Foreskin fibroblast (primary cell): ENCODE measurements at places on chromosomes 6 and 20.

GRCh38 chr20:20224806-20225205 lies 143.1 kb upstream of the INSM1 start:
- DNase-seq = no peak

DNA sequence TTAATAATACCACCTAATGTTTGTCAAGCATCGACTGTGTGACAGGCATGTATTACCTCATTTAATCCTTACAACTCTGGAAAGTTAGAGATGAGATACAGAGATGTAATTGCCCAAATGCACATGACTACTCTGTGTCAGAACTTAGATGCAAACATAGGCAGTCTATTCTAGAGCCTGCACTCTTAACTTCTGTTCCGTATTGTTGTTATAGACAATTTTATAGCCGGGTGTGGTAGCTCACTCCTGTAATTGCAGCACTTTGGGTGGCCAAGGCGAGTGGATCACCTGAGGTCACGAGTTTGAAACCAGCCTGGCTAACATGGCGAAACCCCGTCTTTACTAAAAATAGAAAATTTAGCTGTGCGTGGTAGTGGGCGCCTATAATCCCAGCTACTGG lies 15.0 kb downstream of the IFT52 start:
- DNase-seq = no peak

GRCh38 chr6:85044361-85044760 lies 280.0 kb upstream of the TBX18 start:
- no peak for DNase-seq

DNA sequence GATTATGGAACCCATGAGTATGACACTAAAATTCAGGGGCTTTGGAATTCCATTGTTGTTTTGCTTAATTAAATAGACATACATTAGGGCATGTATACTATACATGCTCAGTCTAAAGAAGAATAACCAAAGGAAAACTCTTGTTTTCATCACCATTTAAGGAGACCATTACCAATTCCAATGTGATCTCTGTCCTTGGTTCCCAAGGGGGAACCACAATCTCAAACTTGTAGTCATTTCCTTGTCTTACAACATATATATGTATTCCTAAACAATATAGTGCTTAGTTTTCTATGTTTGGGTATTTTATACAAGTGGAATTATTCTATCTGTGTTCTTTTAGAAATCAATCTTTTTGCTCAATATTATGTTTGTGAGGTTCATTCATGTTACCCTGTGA lies 49.2 kb downstream of the IL20RA start:
- DNase-seq = no peak

DNA sequence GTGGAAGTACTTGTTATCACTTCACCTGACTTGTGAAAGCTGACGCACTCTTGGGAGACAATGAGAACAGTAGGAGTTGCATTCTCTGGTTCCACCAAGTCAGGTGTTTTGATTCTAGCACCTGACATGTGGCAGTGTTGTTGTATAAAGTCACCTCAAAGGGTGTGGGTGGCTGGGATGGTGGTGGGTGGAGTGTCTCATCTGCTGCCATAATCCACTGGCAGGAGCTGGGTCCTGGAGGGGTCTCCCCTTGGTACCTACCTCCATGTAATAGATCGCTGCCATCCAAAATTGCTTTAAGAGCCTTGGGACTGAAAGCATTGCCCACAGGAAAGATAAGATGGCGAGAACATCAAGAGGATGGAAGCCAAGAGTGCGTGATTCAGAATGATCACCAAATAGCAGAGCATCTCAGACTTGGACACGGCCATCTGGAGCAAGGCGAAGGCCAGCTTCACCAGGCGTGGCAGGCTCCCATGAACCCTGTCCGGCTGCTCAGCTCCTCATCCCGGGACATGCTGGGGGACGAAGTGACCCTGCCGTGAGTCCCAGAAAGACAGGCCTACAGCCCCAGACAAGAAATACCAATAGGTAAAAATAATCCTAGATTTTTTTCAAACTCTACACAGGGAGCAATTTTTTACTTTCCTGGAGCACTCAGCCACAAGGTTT lies 56.6 kb downstream of the NPEPL1 start:
- no peak for DNase-seq

DNA sequence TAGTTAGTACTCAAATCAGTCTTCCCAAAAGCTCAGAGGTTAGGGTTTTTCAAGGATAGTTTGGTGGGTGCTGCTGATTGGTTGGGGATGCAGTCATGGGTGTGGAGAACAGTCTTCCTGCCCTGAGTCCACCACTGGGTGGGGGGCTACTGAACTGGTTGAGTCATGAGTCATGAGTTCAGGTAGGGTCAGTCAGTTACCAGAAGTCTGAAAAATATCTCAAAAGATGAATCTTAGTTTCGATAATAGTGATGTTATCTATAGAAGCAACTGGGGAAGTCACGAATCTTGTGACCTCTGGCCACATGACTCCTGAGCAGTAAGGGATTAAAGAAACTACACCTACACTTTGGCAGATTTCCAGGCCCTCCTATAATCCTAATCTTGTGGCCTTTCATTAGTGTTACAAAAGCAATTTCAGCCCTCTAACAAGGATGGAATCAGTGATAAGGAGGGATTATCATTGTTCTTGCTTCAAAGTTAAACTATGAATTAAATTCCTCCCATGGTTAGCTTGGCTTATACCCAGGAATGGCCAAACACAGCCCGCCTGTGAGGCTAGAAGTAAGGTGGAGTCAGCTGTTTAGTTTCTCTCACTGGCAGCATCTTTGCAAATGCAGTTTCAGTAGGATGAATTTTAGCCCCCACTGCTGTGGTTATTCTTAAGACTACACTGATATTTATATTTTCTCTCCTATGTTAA lies 33.3 kb upstream of the NKAIN2 start:
- no peak for DNase-seq

- no peak for DNase-seq
These were observed 146.7 kb downstream of the UST start for GRCh38 chr6:148893481-148893880.

- no peak for DNase-seq
These were observed 233.7 kb upstream of the SPTLC3 start for GRCh38 chr20:12775041-12775440.

DNA sequence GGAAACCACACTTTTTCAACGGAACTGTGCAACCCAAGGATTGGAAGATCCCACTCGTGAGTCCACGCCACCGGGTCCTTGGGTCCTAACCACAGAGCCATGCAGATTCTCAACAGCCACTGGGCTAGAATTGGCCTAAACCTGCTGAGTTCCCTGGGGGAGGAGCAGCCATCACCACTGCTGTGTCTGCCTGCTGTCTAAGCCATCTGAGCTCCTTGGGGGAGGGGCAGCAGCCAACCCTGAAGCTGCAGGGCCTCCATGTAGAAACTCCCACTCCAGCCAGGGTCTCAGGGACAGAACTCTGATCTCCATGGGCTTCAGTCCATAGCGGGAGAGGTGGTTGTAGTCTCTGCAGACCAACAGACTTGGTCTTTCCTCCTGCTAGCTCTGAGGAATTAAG lies 154.6 kb upstream of the VGLL2 start:
- no peak for DNase-seq

GRCh38 chr6:31060145-31060544 lies 49.9 kb downstream of the MUC22 start:
- DNase-seq = no peak

GRCh38 chr20:48657426-48658197 lies 170.2 kb downstream of the PREX1 start:
- peak; percentile 53 for DNase-seq

- no peak for DNase-seq
These were observed 242.6 kb upstream of the ARID1B start for GRCh38 chr6:156534594-156534993.

DNA sequence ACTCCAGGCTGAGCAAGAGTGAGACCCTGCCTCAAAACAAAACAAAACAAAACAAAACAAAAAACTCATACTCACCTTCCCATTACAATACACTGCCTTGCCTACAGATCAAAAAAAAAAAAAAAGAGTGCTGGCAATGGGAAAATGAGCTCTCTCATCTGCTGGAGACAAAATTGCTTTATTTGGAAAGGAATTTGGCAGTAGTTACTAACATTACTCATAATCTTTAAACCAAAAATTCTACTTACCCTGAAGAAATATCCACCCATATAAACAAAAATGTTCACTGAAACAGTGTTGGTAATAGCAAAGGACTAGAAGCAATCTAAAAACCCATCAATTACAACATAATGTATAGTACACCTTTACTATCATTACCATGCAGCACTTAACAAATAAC lies 120.4 kb downstream of the RNGTT start:
- DNase-seq = peak; percentile 35

GRCh38 chr6:14903176-14904038 lies 342.5 kb upstream of the JARID2 start:
- no peak for DNase-seq

DNA sequence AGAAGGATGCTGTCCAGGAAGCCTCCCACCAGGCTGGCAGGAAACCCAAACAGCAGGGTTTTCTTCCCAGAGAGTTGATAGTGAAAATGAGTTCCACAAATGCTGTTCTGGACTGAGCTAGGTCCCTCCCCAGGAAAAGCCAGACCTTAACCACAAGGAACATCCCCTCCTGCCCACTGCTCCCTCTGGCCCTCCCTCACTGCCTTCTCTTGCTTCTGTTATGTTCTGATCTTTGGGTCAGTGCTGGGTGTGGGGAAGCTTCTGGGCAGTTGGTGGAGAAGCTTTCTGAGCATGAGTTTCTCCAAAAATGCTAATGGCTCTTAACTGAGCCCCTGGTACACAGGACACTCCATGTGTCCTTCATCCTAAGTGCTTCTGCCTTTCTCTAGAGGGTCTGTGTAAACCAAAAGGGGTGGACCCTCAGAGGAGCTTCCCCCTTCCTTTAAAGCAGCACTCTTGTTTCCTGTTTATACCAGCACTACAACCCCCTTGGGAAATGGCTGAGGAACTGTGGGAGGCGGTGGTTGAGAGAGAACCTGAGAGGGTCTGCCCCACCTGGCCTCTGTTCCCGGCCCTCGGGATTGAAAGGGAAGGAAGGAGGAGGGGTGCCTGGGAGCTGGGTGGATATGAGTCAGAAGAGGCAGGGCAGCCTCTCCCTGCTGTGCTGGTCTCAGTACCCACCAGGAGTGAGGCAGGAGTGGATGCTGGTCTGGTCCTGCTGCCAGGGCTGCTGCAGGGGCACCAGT lies 42.0 kb downstream of the CDS2 start:
- peak; percentile 35 for DNase-seq

- DNase-seq = no peak
These were observed 83.7 kb upstream of the TMEM30A start for GRCh38 chr6:75368151-75368779.

- no peak for DNase-seq
These were observed 34.9 kb downstream of the PYGB start for GRCh38 chr20:25282796-25283195.

DNA sequence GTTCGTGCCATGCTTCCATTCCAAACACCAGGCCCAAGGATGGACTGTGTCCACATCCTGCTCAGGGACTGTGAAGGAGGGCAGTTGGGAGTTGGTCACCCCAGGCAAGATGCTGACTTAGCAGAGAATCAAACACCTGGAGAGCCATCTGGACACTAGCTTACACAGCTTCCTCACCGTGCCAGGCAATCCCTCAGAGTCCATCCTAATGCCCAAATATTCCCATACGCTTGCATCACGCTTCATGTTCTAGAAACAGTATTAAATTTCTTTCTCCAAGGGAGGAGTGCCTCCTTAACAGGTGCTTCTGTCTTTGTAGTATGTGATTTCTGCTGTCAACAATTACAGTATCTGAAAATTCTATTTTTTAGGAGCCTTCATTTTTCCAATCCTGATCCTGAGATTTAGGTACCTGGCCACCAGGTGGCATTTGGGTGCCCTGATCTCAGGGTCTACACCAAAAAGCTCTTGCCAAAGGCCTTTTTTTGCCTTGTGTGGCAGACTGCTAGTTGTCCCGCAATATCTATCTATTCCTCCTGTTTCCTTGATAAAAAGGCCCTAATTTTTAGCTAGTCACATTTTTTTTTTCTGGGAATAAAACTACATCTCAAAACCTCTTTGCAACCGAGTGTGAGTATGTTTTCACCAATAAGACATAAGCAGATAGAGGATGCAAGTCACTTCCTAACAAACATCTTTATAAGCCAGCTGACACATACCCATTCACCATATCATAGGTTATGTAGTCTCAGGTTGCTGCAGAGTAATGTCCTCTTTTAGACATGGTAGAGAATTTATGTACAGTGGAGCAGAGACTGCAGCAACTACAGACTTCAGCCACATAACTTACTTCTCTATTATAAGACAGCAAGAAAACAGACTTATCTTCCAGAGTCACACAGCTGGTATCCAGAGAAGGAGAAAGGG lies 85.0 kb downstream of the PREP start:
- DNase-seq = no peak

DNA sequence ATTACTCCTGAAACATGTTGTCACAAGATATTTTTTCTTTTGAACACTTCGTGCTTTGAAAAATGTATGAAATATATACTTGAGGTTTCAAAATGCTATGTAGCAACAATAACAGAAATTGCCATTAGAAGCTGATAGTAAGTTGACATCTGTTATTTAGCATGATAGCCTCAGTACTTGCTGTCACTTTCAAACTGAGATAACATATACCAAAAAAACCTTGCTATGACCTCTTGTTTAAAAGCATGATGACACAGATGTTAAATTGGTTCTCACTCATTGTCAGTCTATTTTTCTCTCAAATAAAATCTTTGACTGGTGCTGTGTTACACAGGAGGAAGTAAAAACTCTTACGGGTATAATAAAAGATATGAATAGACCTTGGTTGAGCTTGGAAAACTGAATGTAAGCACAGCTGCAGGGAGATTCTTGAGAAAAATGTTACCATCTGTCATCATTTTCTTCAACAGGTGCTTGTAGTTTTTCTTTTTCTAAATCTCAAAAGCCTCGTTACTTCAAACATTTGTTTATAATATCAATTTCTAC lies 18.6 kb downstream of the MOXD1 start:
- no peak for DNase-seq

- DNase-seq = peak; percentile 69
These were observed 69.3 kb downstream of the IBTK start for GRCh38 chr6:82178077-82178758.

DNA sequence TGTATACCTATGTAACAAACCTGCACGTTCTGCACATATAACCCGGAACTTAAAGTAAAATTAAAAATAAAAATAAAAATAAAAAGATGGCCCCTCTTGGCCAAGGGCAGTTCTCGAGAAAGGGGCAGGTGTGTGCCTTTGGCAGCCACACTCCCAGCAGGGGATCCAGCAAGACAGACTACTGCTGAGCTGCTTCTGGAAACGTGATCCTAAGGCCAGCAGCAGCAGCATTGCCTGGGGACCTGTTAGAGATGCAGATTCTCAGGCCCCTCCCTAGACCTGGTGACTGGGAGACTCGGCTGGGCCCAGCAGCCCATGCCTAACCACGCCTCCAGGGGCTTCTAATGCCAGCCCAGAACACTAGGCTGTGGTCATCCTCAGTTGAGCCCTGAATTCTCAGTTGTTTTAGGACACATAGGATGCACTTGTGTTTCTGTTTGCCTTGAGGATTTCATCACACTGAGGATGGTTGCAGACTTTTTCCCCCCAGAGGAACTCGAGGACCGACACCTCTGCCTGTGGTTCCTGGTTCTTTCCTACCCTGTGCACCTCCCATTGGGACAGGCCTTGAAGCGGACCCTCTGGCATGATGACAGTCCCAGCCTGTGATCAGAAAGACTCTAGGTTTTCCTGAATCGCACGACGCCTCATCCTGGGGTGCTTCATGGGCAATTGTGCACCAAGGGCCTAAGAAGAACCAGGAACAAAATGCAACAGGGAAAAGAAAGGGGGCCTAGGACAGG lies 105.9 kb downstream of the TOX2 start:
- DNase-seq = no peak

GRCh38 chr6:90388395-90388794 lies 91.8 kb upstream of the BACH2 start:
- DNase-seq = no peak

- no peak for DNase-seq
These were observed 540.5 kb upstream of the JAG1 start for GRCh38 chr20:11214256-11214840.

GRCh38 chr20:59985164-59985563 lies 26.9 kb downstream of the CDH26 start:
- no peak for DNase-seq
